ENCODE measurements at places on chromosomes 3 and 15.

DNA sequence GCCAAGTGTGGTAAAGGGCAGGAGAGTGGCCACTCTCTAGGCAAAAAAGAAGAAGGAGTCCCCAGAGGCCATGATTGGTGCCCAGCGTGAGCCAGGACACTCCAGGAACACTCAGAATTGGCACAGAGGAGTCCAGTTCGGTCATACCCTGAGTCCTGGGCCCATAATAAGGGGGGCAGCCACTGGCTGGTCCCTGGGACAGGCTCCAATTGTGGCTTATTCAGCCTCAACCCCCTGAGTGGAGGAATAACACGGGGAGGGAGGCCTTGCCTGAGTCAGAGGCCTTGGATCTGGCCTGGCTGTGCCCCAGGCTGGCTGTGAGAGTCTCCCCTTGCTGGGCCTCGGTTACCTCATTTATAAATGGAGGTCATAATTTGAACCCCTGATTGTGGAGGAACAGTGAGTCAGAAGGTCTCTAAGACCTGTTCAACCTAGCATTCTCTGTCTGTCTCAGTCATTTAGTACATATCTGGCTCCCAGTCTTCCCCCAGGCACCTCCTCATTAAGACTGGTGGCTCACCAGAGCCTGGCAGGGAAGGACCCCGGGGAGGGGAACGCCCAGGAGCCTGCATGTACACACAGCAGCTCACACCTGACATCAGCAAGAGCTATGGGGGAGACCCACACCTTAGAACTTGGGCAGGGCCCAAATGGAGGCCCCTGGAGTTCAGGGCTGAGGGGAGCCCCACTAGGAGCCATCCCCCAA, 95.9 kb upstream of the ATP2B2 start:
- no peak for DNase-seq

- DNase-seq, result no peak
Observed at GRCh38 chr3:189108067-189108466, 63.7 kb upstream of the TPRG1 start.

- no peak for DNase-seq
Observed at GRCh38 chr3:24933401-24933800, 438.8 kb upstream of the THRB start.

DNA sequence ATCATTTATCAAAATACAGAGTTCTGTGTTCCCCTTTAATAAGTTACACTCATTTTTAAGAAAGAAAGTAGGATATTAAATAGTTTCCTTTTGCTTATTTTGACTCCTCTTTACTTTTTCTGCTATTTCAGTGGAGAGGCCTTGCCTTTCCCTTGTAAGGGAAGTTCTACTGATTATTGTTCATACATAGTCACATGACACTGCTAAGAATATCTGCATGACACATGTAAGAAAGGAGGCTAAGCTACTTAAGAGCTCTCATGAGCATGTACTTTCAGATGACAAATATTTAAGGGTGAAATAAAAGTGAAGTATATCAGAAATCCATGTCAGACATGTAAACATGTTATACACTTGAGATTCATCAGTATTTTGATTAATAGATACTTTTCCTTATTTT, 39.0 kb downstream of the MYRIP start:
- DNase-seq, result no peak

GRCh38 chr3:36647423-36647853, 116.9 kb downstream of the DCLK3 start:
- no peak for DNase-seq

DNA sequence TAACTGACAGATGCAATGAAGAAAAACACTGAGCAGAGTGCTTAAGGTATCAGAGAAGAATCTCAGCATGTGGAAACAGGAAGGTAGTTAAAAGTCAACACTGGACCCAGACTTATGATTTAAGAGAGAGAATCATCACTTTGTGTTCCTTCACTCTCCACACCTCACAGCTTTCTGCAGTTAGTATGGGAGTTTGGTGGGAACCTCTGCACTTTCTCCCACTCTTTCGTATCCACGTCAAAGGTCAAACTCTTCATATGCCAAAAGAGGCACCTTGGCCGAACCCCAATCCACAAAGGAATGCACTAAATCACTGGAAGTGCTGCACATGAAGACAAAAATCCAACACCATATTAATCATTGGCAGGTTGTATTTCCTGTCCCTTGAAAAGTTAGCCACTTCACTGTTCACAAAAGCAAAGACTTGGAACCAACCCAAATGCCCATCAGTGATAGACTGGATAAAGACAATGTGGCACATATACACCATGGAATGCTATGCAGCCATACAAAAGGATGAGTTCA, 361.2 kb downstream of the MAGI1 start:
- no peak for DNase-seq

All from stimulated activated CD8-positive, alpha-beta memory T cell treated with anti-CD3 and anti-CD28 coated beads, Interleukin-15, amount 100 ng/mL, for 48 hours (primary cell).